ENCODE measurements at places on chromosomes 5 and 9. TPM values are rescaled to one million over a fixed set of nuclear protein-coding genes. Genes with fewer than 3 reads are reported as not detected.

DNA sequence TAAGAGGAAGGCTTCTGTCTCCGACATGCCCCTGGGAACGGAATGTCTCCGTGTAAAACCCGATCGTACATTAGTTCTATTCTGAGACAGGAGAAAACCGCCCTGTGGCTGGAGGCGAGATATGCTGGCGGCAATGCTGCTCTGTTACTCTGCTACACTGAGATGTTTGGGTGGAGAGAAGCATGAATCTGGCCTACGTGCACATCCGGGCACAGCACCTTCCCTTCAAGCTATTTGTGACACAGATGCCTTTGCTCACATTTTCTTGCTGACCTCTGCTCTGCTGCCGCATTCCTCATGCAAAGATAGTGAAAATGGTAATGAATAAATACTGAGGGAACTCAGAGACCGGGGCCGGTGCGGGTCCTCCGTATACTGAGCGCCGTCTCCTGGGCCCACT, 2.2 kb upstream of the DPP7 start:
- DNase-seq, result peak; percentile 70

DNA sequence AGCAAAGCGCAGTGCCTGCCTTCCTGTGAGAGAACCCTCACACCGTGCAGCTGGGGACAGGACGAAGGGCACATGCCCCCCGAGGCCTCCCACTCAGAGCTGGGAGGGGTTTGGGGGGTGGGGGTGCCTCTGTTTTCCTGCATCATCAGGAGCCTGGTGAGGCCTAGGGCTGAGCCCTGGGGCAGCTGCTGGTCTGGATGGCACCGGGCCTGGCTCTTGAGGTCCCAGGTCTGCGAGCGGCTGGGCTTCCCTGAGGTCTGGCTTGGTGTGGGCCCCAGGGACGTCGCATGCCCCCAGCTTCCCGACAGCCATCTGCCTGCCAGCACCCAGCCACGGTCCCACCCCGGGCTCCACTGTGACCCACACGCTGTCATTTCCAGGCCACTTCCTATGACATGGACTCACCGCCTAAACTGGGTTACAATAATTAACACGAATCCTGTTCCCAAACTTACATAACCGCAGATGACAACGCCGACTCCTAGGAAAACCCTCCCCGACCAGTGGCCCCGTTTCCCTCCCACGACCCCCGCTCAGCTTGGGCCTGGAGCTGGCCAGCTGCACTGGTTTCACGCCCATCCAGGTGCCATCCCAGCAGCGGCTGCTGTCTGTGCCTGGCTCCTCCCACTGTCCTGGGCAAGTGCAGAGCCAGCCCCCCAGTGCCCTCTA, 8.7 kb downstream of the NACC2 start:
- DNase-seq, result no peak

GRCh38 chr9:110986529-110986928, 51.7 kb downstream of the LPAR1 start:
- DNase-seq, result no peak

- no peak for DNase-seq
These were observed 44.6 kb upstream of the ADRB2 start for GRCh38 chr5:148781766-148782165.

DNA sequence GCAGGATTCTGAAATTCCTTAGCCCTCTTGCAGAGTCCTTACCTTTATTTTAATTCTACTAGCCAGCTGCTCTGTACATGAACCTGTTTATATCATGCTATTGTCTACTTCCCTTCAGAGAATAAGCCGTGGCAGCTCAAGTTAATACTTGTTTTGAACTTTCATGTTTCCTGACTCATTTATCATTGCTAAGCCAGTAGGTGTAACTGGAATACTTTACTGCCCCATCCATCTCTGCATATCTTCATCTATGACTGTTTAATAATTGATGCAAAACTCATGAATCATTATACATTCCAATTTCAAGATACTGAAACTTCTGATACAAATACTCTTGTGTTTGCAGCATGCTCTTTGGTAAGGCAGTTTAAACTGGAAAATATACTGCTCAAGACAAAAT, 174.7 kb downstream of the PPP2R2B start:
- no peak for DNase-seq

- no peak for DNase-seq
These were observed 2031.2 kb downstream of the EFNA5 start for GRCh38 chr5:105639511-105639910.

DNA sequence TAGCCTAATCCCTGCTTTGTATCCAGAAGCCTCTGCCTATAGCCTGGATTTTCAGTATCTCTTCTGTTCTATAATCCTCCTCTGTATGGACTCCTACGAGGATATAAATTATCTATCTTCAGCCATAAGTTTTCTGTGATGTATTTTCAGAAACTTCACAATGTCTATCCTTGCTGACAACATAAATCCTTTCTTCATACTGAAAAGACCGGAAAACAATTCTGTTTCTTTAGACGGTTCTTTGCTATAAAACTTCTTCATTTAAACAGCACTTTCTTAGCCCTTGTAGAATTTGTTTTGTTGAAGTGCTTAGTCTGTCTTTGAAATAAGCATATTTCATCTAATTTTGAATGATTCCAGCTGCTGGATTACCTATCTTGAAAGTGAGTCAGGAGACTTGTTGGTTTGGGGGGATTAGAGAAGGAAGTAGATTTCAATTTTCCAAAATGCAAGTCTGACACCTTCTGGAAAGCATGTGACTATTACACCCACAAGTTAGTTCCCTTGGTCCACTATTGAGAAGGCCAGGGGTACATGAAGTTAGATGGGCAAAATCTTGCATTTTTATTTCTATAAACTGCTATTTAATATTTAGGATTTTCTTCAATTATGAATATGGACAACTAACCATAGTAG, 96.3 kb upstream of the RANBP3L start:
- DNase-seq, result peak; percentile 20

- DNase-seq, result no peak
These were observed 106.7 kb downstream of the ZNF462 start for GRCh38 chr9:106969696-106970095.

DNA sequence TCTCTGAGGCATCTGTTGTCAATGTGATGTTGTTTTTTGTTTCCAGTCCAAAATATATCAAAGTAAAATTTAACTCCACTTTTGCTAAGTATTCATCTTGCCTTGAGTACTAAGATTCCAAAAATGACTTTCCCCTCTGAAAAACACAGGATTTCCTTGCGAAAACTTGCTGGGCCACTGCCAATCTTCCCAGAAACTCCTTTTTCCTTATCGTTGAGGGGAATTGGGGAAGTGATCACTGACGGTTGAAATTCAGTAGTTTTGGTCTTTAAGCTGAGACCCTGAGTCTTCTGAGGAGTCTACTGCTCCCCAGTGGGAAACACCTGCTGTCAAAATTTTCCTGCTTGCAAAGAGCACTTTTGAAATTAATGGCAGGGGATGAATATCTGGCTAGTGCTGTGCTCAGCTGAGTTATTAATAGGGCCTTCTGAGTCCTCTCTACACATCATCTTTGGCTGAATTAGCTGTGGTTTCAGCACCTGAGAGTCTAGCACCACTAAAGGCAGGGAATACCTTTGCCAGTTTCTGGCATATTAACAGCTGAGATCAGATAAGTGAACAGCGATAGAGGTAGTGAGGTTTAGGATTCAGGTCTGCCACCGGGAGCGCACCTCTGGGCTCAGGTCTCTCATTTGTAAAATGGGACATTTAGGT, 18.0 kb downstream of the TLR4 start:
- DNase-seq, result no peak

- DNase-seq, result no peak
These were observed 35.1 kb upstream of the ZCCHC7 start for GRCh38 chr9:37085233-37085632.

DNA sequence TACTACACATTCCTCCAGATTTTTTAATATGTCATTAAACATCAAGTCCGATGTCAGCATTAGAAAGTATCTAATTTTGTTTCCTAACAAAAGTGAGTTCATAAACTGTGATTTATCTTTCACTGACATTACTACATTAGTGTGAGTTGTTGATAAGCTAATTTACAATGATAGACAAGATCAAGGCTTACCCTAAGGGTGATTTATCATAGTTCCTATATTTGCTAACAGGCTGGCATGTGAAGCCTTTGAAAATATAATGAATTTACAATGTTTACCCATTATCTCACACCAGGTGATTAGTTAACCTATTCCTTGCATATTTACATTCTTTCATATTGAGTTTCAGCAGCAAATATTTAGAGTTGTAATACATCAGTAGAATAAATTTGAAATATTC, 1096.9 kb upstream of the NUDT12 start:
- DNase-seq, result no peak

- no peak for DNase-seq
These were observed 237.5 kb downstream of the CD180 start for GRCh38 chr5:66958980-66959641.

- peak; percentile 60 for DNase-seq
These were observed 62.0 kb downstream of the SUSD1 start for GRCh38 chr9:112112941-112113681.

GRCh38 chr9:93958819-93959682, 3.9 kb upstream of the BARX1 start:
- DNase-seq, result no peak

GRCh38 chr5:151906246-151906645, 18.4 kb downstream of the GLRA1 start:
- DNase-seq, result no peak

The SYNPO gene
- total RNA-seq, result 0.09 TPM

The MCTP1 gene
- total RNA-seq, result 0.15 TPM

The BSPRY gene
- 0.13 TPM for total RNA-seq

The STKLD1 gene
- total RNA-seq, result 2.2 TPM

The TMEM215 gene
- total RNA-seq, result not detected

The ACTBL2 gene
- not detected for total RNA-seq

Measured in HepG2 (cell line).